ENCODE measurements at places on chromosomes 12 and 14.

DNA sequence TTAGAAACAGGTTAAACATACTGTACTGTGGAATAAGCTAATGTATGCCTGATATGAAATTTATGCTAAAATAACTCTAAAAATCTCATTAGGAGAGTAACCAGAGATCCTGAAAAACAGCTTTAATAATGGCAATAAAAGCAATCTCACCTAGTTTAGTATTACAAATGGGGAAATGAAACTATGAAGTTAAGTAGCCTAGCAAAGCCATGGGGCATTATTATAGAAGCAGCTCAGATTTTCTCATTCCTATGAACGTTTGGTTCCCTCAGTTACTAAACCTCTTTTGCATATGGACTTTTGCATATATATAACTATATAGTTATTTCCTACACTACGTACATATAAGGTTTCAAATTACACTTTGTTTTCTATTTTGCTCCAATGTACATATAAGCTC, 25.0 kb upstream of the APPL2 start:
- no peak for DNase-seq

DNA sequence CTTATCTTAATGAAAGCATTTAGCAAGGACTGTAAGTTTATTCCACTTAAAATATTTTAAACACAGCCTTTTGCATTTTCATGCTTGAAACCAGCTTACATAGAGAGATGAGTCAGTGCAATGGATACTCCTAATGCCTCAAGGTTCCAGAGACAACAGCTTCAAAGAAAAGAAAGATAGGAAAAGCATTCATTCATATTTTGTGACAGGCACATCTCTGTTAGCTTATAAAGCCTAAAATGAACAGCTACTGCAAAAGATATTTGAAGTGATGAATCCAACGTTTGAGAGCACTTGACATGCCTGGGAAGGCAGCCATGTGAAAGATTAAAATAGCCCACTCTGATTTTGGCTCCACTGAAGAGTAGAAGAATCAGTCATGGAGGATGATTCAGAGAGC, 814.5 kb downstream of the RPS29 start:
- no peak for DNase-seq

GRCh38 chr14:24954700-24955037, 95.3 kb downstream of the STXBP6 start:
- no peak for DNase-seq

GRCh38 chr14:22047115-22047514, 373.5 kb upstream of the OR4E1 start:
- no peak for DNase-seq

GRCh38 chr12:116392061-116392460, 114.6 kb upstream of the MED13L start:
- no peak for DNase-seq

GRCh38 chr12:117850048-117850447, 118.7 kb downstream of the KSR2 start:
- DNase-seq = no peak

GRCh38 chr12:104083769-104084475, 19.6 kb downstream of the HCFC2 start:
- DNase-seq = peak; percentile 66

DNA sequence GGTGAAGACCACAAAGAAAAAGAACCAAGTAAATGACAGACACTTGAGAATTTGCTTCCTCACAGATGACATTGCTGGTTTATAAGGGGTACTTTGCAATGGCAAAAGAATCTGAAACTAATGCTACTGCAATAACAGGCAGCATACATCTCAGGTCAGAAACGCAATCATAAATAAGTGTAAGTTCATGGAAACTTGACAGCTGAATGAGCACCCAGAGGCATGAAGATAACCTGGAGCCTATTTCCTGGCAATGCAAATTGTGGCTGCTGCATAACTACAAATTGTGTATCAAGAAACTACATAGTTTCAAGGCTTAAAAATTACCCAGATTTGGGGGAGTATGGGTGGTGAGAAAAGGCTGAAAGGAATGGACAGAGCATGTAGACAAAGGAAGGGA, 8.5 kb upstream of the MYO1A start:
- no peak for DNase-seq

GRCh38 chr14:77649326-77649725, 32.9 kb upstream of the SPTLC2 start:
- DNase-seq = no peak

DNA sequence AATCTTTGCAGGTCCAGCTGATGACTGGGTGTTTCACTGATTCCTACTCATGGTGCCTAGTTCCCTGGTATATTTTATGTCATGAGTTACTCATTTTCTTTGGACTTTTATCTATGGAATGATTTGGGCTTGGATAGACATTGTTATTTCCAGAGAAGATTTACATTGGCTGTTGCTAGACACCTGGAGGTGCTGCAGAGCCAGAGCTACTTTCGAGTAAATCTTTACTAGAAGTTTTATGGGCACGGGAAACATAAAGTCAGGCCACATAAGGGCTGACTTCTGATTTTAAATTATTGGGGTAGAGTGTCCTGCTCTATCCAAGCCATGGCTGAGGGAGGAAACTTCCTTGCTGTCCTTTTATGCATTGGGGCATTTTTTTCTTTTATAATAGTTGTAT, 175.9 kb upstream of the ABCD2 start:
- DNase-seq = no peak

GRCh38 chr12:49783917-49784676, 42.7 kb downstream of the TMBIM6 start:
- no peak for DNase-seq

GRCh38 chr14:39005044-39005880, 97.8 kb downstream of the SEC23A start:
- DNase-seq = no peak

DNA sequence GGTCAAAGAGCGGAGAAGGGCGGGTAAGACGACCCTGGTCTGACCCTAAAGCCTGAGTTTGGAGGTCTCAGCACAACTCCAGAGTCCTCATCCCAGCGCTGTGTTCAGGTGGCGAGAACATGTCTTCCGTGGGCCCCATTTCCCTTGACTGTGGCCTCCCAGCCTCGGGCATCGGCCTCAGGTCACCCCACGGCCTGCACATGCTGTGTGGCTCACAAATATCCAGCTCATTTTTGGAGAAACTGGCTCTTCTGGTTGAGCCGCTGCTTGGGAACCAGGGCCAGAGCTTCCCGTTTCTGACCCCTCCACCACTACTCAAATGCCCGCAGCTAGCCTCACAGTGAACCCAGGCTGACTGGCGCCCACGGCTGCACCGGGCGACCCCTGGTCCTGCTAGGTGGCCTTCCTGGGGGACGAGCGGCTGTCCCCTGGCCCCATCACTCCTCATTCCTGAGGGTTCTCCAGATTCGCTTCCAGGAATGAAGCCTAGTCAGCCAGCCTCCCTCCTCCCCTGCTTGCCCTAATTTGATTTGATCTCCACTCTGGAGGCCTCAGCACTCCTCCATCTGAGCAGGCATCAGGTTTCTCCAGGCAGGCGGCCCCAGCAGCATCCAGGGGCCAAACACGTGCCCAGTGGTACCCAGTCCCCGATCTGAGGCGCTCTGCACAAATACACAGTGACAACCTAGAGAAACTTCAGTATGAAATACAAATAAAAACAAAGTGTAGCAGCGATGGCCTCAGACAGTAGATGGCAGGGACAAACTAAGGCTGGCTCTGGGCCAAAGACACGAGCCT, 4.7 kb downstream of the P2RX2 start:
- DNase-seq = no peak

DNA sequence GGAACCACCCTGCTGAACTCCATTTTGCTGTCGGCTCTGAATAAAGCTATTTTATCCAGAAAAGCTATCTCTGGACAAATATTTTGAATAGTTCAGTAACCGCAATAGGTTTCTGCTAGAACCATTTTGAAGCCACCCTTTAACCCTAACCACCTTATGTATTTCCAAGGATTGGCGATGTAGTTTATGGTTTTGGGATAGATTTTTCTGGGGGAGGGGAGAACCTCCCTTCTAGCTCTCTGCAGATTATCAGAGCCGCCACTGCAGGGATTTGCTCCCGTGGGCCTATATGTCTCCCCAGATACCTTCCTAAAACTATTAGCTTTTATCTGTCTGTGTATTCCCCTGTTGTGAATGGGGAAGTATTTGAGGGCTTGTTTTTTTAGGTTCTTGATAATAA, 1.8 kb upstream of the TUBA1B start:
- no peak for DNase-seq

DNA sequence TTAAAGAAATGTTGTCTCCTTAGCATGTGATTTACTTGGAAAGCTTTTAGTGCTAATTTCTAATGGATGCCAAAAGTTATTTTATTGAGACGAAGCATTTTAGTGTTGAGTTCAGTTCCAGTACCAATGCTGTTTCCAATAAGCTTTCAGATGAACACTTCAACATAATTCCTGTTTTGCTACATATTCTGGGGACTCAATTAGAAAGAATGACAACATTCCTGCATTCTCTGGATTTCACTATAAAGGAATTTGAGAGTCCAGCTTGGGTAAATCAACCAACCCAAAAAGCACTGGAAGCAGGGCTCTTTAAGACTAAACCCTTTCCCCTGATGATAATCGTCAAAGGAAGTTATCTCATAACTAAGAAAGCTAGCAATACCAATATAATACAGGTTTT, 353.0 kb upstream of the TMTC1 start:
- no peak for DNase-seq

DNA sequence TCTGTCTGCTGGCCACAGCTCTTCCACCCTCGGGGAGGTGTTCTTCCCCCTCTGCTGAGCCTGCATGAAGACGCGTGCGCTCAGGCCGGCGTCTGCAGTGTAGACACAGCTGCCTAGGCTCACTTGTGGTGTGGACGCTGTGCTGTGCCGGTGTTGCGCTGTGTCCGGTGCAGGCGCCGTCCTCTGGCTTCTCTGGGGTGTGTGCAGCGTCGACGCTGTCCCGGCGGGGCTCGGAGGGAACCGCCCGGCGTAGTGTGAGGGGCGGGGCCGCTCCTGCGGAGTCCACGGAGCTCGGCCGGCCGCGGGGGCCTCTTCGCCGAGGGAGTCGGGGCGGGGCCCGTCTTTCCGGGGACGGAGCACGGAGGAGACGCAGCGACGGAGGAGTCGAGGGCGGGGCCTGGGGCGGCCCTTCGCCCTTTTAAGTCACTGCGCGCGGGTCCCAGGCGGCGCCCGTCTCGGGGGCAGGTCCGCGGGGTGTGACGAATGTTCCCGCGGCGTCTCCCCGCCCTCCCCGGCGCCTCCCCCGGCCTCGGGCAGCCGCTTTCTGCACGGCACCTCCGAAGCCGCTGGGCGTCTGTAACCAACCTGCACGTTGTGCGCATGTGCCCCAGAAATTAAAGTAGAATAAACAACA, 45.2 kb downstream of the NOC4L start:
- peak; percentile 96 for DNase-seq

GRCh38 chr14:53328841-53329240, 175.7 kb upstream of the DDHD1 start:
- DNase-seq = no peak

DNA sequence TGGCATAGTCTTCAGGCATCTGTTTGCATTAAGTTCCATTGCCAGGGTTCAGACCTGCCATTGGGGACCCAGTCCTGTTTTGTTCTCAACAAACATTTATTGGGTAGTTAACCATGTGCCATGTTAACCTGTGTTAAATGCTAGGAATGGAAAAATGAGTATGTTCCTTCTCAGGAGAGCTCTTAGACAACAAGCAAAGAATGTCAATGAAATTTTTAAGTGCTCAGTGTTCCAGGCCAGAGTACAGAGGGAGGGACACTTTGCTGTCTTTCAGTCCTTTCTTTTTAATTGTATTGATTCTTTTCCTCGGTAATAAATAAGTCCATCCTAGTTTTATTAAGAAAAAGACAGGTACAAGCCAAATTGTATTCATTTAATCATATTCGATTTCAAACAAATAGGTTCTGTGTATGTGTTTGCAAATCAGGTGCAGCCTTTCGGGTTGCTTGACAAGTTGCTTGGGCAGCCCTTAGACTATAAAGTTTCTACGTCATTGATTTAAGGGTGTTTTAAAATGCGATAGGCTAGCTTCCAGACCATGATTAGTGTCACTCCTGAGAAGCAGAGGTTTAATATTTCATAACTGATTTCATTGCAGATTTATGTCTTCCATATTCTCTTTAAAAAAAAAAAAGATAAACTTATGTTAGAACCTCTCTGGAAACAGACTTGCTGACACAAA, 123.1 kb downstream of the DERA start:
- DNase-seq = no peak
